ENCODE measurements at places on chromosomes 6 and 20.

- DNase-seq, result no peak
These were observed 26.1 kb downstream of the MANBAL start for GRCh38 chr20:37315452-37316110.

GRCh38 chr6:20564777-20565176, 30.5 kb downstream of the CDKAL1 start:
- DNase-seq, result no peak

DNA sequence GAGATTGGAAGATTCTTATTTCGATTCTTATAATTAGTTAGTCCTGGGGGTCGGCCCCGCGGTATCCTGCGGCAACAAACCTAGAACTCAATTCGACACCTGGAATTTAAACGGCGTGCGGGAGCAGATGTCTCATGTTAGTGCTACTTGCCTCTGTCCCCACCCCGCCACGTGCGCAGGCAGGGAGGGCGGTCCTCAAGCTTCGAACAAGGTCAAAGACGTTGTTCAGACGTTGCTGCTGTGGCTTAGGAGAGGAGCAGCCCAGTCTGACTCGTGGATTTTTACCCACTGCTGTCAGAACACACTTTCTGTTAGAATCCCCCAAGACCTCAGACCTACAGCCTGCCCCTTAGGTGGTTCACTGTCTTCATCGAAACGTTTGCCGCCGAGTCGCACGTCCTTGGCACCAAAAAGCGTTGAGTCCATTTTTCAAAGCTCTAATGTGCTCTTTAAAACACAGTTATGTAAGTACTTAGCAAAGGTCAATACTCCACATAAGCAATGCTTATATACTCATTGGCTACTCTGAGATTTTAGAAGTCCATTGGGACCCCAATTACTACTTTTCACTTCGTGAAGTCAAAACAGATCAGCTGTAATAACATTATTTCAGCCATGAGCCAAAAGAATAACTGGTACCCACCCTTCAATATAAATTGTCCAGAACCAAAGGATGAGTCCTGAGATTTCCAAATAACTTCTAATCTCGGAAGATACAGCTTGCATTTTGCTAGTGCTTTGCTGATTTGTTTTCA, 2.7 kb upstream of the C6orf62 start:
- DNase-seq, result no peak

DNA sequence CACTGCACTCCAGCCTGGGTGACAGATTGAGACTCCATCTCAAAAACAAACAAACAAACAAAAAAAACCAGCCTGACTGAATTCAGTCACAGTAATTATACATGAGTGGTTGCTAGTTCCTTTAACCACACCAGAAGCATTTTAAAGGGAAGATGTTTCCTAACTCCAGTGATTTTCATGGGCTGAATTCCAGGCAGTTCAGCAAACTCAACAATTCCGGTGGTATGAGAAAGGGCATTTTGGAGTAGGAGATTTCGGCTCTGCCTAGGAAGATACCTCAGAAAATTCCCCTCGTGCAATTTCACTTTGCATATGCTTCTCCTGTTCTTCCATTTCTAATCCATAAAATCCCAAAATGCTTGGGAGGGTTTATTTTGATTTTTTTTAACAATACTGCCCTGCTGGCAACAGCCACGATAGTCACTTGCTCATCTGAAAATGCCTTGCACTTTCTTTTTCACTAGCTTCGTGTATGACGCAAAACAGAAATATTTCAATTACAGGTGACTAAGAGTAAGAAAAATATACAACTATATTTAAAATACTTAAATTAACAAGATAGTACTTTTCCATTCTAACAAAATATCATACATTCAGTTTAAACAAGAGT, 48.3 kb upstream of the IPCEF1 start:
- DNase-seq, result no peak

DNA sequence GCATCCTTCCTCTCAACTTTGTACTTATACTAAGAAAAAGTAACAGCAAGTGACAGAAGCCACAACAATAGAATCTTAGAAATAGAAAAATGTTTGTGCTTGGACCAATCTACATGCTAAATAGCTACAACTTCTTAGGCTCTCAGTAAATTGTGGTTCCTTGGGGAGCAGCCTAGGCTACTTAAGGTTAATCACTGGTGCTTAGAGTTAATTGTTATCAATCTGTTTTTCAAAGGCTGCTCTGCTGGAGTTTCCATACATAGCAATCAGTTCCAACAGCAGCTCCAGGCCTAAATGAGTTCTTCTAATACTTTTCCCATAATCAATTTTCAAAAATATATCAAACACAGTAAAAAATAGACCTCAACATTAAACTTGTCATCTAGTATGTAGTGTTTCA, 571.4 kb downstream of the EPHA7 start:
- DNase-seq, result no peak

DNA sequence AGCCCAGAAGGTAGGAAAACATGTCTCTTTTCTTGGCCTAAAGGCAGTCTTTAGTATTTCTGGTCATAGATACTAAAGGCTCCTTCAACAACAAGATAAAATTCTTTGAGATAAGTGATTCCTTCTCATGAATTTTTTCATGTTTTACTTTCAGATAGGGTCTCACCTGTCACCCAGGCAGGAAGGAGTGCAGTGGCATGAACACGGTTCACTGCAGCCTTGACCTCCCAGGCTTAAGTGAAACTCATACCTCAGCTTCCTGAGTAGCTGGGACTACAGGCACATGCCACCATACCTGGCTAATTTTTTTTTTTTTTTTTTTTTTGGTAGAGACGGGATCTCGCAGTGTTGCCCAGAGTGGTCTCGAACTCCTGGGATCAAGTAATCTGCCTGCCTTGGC, 9.1 kb downstream of the PNLDC1 start:
- DNase-seq, result no peak

- DNase-seq, result peak; percentile 10
These were observed 3.0 kb upstream of the ABCF1 start for GRCh38 chr6:30568245-30568644.

- peak; percentile 51 for DNase-seq
These were observed 9.7 kb upstream of the HSP90AB1 start for GRCh38 chr6:44237021-44237812.

DNA sequence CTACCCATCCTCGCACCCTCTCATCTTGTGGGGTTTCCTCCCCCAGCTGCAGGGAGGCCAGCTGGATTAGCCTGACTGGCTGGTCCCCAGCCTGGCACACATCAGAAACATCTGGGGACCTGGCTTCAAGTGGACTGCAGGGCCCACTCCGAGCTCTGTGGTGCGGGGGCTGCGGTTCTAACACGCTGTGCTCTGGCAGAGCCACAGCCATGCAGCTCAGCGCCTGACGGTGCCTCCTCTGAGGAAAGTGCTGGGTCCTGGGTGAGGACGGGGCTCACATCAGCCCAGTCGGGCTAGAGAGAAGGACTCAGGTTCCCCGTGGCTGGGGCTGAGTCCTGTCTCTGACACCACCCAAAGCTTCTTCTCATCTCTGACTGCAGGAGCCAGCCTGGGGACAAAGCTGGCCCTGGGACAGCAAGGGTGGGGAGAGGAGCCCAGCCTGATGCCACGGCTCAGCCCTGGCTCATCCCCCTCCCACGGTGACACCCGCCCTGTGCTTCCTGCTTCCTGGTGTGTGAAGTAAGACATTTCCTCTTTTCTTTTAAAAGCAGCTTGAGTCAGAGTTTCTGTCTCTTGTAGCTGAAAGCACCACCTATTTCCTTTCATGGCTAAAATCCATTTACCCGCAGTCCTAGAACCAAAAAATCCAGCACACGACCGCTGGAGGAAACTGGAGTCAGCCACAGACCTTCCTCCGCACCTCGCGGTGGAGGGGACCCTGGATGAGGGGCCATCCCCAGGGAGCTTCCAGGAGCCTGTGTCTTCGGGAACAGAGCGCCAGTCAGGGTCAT, 127.4 kb upstream of the AFDN start:
- DNase-seq, result peak; percentile 28

DNA sequence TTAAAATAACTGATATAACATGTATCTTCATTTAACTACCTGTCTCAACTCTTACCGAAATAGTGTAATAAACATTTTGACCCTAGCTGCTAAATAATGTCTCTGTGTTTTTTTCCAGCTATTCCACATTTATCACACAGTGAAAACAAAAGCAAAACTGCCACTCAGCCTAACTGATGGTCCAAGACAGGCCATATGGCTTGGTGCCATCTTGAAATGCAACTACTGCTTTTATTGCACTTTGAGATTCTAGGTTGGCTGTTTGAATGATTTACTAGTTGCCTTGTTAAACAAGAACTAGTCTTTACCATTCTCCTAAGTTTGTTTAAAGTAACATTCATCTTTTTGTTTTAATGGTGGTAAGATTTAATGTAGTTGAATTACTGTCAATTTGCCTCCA, 739.8 kb downstream of the TFAP2A start:
- DNase-seq, result no peak

DNA sequence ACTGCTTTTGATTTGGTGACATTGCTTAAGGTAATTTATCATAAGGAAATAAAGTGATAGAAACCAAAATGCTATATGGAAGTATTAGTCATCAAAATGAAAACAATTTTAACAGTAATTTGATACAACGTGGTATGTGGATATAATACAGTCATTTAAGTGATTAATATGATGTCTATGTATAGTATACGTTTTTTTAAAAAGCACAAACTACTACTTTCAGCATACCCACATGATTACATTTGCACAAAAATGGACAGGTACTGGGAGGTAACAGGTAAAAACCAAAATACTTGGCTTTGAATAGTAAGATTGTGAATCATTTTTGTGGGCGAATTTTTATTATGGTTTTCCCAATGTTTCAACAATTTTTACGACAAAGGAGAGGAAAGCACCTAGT, 97.6 kb downstream of the OGFRL1 start:
- no peak for DNase-seq
